ENCODE measurements at places on chromosomes 5 and 9.

GRCh38 chr9:114718801-114719221, 36.8 kb upstream of the TEX48 start:
- peak; percentile 64 for DNase-seq

DNA sequence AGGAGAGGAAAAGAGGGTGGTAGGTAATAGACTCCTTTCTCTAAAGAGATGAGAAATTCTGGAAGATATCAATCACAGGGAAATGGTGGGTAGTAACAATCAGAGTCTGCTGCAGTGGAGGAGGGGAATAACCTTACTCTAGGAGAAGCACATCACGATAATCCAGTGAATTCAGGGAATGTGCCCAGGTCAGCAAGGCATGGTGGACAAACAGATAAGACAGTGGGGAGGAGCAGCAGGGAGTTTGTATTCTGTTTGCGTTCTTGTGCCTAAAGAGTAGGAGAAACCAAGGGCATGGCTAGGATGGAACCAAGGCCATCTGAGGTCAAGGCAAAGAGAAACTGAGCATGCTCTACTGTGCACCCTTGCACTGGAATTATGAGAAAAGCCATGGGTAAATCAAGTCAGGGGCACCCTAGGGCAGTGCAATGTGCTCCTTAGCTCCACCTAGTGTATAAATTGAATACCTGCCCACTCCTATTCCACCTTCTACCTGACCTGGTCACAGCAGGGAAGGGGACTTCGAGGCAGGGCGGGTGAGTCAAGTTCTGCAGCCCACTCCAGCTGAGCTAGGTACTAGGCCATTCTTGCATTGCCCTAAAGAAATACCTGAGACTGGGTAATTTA, 31.6 kb downstream of the RETREG1 start:
- DNase-seq, result no peak

GRCh38 chr5:125026867-125027731, 280.7 kb upstream of the ZNF608 start:
- no peak for DNase-seq

DNA sequence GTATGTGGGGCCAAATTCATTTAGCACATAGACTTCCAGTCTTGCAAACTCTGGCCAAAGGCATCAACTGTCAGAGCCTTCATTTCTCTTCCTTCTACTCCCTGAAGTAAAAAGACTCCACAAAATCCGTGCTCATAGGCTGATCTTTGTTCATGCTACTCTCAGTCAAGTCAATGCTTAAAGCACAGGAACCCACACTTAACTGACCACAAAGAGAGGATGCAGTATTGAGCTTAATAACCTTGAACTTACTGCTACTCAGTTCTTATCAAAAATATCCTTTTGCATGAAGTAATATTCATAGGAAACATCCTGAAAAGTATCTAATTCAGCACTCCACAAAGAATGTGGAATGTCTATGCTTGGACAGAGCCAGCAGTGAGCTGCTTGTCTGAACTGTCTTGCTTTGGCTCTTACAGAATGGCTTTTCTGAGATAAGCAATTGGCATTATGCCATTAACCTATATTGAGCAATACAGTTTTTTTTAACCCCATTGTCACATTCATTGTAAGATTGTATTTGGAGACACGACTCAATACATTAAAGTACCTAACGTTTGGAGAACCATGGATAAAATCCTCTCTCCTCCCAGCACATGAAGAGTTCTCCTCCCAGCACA, 21.7 kb downstream of the LPAR1 start:
- DNase-seq, result no peak

- DNase-seq, result no peak
These were observed 198.9 kb upstream of the CYLC2 start for GRCh38 chr9:102796244-102796643.

DNA sequence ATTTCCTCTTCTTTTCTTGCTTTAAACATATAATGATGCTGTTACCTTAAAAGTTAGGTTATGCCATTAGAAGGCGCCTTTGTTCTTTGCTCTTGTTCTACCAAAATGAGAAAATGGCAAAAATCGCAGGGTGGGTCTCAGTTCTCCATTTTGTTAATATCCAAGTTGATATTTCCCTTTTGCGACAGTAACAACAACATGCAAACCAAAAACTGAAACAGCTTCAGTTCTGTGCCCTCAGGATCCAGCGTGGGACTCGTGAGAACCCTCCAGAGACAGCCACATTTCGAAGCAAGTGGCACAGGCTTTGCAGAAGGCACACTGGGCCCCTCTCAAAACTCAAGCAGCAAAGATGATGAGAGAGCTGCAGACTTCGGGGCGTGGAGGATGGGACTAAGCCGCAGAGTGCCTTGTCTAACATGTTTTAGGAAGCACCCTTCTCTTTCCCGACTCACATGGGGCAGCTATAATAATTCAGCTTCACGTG, 33.0 kb upstream of the LCP2 start:
- no peak for DNase-seq

GRCh38 chr9:18568973-18569372, 95.0 kb downstream of the ADAMTSL1 start:
- no peak for DNase-seq

DNA sequence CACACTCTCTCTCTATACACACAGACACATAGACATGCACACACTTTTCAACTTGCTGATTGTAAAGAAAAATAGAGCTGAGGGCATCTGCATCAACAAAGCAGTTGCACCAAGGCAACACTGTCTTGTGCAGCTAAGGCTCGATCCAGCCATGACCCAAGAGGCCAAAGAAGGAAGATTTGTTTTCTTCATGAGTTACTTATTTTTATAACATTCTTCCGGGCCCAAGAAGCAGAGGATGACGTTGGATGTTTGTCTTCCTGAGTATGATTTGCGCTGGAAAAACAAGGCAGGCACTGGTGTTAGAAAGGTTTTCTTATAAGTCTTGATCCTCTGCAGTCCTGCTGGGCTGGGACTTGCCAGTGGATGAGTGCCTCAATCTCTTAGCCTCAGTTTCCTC, 344.1 kb downstream of the ADAMTS6 start:
- DNase-seq, result no peak

DNA sequence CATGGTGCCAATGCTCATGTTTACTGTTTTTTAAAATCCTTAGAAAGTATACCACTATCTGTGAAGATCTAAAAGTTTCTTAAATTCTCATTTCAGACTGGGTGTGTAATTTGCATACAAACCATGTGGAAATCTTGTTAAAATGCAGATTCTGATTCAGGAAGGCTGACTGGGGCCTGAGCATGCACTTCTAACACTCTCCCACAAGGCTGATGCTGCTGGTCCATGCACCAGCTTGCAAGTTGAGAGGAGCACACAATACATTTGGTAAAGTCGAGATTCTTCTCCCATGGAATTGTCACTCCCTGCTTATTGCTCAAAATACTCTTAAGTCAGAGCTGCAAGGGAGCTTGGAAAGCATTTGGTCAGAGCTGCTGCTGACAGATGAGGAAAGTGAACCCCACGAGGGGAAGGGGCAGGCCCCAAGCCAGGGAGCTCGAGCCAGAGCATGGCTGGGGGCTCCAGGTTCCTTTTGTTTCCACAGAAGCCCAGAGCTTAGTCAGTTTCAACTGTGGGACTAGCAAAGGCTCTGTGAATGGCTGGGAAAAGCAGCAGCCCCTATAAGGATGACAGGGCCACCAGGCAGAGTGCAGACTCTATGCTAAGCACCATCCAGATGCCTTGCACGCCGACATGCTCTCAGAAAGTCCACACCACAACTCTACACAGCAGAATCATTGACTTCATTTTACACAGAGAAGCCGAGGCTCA, 93.5 kb upstream of the HAND1 start:
- no peak for DNase-seq

DNA sequence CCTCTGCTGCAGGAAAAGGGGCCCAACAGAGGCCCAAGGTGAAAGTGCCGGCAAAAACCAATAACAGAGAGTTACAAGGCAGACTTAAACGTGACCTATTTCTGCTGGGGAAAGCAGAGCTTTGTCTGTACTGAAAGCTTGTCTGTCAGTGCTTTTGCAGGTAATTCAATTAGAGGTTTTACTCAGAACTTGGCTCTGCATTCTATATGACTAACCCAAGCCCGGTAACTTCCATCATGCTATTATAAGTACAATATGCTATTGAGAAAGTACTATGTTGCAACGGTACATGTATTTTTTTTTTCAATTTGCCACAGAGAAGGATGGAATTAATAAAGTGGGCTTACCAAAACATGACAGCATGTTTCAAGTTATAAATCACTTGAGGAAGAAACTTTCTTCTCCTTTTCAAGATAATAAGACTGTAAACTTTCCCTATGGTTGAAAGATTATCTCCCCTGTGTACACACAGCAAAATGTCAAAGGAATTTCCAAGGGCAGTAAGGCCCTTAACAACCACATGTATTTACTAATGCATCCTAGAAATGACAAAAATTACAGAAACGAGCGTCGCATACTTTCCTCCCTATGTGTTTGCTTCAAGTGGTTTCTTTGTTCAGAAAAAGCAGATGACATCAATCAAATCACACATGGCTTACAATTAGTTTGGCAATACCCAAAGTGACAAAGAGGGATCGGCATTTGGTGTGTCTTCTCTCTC, 282.4 kb downstream of the EFNA5 start:
- DNase-seq, result no peak

DNA sequence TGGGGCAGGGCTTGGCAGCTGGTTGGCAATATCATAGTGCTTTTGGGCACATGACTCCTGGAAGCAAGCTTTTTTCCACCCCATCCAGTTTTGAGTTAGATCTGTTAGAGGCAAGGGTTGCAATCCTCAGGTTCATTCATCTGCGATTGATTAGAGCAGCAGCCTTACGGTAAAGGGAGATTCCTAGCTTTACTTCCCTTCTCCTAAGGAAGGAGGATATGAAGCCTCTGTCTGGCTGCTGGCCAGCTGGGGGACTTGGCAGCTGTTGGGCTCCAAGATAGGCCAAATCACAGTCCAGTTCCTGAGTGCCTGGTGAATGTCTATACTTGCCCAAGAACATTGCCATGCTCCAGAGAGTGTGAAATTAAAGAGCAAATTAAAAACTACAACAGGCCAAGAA, 113.4 kb upstream of the CCNH start:
- DNase-seq, result no peak

DNA sequence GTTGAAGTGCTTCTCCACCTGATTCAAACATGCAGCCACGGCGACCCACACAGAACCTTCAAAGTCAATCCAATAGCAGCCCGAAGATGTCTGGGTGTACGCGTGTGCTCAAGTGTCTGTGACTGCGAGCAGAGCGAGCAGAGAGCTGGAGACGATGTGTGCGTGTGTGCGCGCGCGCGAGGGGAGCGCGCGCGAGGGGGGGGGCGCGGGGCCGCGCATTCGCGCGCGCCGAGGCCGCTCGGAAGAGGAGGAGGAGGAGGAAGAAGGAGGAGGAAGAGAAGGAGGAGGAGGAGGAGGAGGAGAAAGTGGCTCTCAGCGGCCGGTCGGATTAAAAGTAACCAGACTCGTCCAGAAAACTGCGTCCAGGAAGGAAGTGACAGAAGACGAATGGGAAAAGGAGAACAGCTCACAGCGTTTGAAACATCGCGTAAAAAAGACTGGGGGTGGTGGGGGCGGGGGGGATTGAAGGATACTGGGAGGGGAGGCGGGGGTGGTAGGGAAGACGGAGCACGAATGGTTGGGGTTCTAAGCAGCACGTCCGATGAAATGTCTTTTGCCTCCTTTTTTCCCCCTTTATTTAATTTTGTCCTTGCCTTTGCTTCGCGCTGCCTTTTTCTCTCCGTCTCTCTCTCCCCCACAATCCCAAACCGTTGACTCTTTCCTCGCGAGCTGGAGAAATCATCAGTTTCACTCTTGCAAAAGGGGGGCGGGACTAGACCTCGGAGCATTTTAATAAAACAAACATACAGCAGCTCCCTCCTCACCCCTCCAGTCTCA, at the start of gene MEF2C:
TSS of gene MEF2C (minus strand) at position 126 of the 777 bp plus-strand sequence. CDS start 59,396 bp downstream, outside the sequence.
- no peak for DNase-seq

- no peak for DNase-seq
These were observed 4.4 kb downstream of the PLK2 start for GRCh38 chr5:58455480-58455879.

GRCh38 chr5:488744-489688, 35.2 kb downstream of the SLC9A3 start:
- DNase-seq, result no peak

DNA sequence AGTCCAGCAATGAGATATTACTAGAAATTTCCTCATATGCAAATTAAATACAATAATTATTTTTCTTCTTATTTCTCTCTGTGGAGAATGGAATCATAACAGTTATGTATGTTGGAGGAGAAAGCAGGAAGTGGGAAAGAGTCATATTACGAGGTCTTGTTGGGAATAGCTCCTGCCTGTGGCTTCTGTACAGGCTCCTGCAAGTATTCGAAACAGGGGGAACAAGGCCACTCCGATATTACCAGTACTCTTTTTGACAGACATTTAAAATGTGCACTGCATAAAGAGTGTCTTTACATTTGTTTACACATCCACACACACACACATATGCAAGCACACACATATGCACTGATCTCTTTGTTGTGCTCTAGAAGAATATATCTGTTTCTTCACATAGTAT, 812.0 kb upstream of the ZNF608 start:
- DNase-seq, result no peak

GRCh38 chr9:33737811-33738606, 57.4 kb upstream of the PRSS3 start:
- DNase-seq, result no peak

GRCh38 chr5:175695161-175696126, 37.6 kb downstream of the HRH2 start:
- DNase-seq, result no peak

- no peak for DNase-seq
These were observed 13.3 kb upstream of the VLDLR start for GRCh38 chr9:2608276-2608675.

- DNase-seq, result no peak
These were observed 397.1 kb downstream of the MAN2A1 start for GRCh38 chr5:110086658-110087388.

DNA sequence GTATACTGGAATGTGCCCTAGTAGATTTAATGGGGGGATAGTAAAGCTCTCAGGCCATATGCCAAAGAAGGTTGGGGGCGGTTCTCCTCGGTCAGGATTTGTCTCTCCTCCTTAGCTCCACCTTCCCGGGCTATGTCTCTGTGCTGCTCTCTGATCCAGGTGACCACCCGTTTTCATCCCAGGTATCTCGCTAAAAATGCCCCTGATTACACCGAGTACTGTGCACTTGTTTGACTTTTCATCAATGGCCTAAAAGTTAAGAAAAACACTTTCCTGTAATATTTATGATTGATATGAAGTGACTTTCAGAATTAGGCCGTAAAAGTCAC, 724 bp downstream of the NDUFS6 start:
- no peak for DNase-seq

DNA sequence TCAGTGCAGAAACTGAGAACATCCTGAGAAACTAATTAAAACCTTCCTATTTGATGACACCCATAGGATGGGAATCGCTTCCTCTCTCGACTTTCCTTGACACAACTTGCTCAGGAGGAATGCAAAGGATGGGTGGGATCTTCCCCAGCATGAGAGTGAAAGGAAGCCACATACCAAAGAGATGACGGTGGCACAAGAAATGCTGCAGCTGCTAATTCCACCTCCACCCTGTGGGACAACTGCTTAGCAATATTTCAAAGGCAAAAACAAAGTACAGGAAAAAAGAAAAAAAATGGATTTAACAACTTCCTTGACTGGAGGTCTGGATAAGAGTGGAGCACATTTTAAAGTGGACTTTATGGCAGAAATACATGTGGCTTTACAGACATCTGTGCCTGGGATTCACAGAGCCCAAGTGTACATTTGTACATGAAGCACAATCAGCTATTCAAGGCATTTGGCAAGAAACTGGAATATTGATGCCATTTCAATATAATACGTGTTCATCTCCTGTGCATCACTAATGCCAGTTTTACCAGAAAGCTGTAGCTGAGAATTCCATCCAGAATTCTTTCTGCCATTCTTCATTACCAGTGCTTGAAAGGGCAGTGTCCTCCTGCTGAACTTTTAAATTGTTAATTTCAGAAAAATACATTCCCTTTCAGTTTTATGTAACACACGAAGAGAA, 359.2 kb upstream of the ACTBL2 start:
- no peak for DNase-seq

GRCh38 chr5:39948867-39949468, 524.2 kb upstream of the DAB2 start:
- peak; percentile 12 for DNase-seq

All from activated CD4-positive, alpha-beta T cell treated with anti-CD3 and anti-CD28 coated beads for 1 hour (primary cell).